ENCODE measurements at places on chromosomes 6 and 20. TPM values are rescaled to one million over a fixed set of nuclear protein-coding genes. Genes with fewer than 3 reads are reported as not detected.

- DNase-seq = no peak
Observed at GRCh38 chr20:24420567-24420966, 48.9 kb upstream of the SYNDIG1 start.

GRCh38 chr6:72522735-72523141 lies 99.1 kb upstream of the KCNQ5 start:
- peak; percentile 10 for DNase-seq

DNA sequence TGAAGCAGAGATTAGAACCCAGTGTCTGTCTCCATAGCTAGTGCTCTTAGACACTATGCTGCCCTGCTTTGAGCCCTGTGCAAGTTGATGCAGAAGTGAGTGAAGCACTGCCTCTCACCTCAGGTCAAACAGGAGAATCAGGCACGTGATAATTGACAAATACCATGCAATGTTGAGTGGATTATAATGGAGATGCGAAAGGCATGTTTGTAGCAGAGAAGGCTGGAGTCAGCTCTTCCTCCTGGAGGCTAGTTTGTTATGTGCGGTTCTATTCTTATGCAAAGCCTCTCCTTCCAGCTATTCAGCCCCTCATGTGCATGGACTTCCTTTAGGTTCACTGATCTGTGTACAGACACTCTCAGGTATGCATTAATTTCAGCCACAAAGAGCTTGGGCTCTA lies 108.5 kb downstream of the MANEA start:
- no peak for DNase-seq

DNA sequence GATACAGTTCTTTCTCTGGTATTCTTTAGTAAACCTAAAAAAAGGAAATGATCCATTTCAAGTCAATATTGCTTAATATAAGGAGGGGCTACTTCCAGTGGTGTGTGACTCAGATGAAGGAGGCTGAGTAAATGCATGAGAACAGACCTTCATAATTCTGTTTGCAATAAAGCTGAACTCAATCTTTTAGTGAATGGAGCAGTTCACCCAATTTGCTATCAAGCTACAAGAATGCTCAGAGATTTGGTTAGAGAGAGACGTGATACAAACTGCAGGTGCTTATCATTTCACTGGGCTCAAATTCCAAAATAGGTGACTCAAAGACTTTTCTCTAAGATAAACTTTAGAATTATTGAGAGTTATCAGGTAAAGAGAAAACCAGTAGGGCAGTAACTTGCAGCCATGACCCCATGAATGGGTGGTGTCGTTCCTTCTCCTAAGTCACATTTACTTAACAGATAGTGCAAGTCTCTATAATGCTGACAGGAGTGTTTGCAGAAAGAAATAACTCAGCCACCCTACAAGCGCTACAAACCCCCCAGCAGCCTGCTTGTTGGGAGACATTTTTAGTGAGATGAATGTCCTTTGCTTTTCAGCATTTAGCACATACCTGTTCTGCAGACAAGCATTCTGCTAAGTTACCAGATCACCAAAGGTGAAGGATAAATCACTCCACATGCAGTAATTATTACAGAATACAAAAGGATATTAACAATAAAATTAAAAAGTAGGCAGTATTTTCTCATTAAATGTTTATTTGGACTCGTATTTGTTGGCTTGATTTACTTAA lies 16.4 kb upstream of the BLOC1S5 start:
- peak; percentile 82 for DNase-seq

GRCh38 chr20:1225783-1226654 lies at the start of gene RAD21L1:
RAD21L1 (plus strand) TSS chr20:1226044; CDS start chr20:1228454, 2,410 bp downstream.
- peak; percentile 70 for DNase-seq

DNA sequence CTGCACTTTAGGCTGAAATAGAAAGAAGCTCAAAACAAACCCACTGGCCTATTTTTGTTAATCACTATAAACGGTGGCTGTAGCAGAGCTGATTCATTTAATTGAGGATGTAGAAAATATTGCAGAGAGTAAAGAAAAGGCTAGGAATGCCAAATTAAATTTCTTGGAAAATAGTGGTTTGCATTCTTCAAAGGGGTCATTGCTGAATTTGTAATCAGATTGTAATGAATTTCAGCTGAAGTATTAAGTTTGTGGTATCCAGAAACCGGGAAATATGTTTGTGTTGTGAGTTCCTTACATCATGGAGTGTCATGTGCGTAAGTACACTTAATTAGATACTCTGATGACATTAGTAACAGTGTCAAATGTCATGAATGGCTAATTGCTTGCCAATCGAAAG lies 203.0 kb downstream of the SAMD5 start:
- no peak for DNase-seq

- no peak for DNase-seq
Observed at GRCh38 chr20:18705490-18705889, 108.1 kb upstream of the SCP2D1 start.

GRCh38 chr20:38537176-38537575 lies 43.8 kb upstream of the ADIG start:
- no peak for DNase-seq

DNA sequence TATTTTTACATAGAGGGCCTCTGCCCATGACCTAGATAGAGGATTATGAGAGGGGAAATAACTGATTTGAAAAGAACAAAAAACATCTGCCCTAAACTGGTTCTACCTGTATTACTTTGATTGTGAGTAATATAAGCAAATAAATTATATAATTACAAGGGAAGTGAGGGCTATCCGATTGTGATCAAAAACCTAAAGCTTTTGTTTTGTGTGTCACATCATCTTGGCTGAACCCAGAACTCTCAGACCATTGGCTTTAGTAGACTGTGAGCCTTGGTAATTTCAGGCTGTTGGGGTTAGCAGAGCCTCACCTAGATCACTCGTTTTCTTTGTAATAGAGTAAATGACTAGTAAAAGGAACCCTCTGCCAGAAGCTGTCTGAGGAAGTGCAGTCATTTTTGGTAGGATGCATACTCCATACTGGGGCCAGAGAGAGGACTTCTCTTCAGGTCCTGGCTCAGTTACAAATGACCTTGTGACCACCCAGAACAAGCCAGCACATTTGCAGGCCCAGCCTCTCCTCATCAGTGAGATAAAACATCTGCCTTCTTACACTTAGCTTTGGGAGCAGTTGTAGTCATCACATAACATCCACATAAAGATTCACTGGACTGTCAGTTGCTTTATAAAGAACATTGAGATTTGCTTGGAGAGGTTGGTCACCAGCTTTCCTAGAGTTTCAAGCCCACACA lies 13.5 kb downstream of the STK35 start:
- DNase-seq = peak; percentile 71

DNA sequence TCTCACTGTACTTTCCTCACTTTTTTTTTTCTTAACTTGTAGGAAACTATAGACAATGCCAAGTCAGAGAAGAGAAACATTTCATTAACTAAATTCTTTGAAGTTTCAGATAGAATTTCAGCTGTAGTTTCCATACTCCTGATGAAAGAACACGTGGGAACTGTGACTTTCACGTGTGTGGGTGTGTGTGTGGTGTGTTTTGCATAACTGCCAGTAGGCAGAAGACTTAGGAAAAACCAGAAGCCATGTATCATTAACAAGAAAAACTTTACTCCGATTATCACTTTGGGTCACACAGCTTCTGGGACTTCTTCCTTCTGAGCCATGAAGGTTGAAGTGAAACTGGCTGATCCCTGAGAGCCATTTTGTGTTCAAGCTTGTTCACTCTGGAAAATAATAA lies 483.3 kb downstream of the TFAP2B start:
- DNase-seq = no peak

Gene TRDN
- total RNA-seq = not detected
